Stimulated activated CD8-positive, alpha-beta memory T cell treated with anti-CD3 and anti-CD28 coated beads, Interleukin-4, amount 100 ng/mL, for 48 hours (primary cell): ENCODE measurements at places on chromosomes 6 and 20.

GRCh38 chr6:15926256-15926655 lies 202.6 kb upstream of the MYLIP start:
- DNase-seq, result no peak

GRCh38 chr6:4912559-4912958 lies 91.3 kb downstream of the RPP40 start:
- DNase-seq, result no peak

GRCh38 chr6:20856681-20857288 lies 322.5 kb downstream of the CDKAL1 start:
- DNase-seq, result no peak

DNA sequence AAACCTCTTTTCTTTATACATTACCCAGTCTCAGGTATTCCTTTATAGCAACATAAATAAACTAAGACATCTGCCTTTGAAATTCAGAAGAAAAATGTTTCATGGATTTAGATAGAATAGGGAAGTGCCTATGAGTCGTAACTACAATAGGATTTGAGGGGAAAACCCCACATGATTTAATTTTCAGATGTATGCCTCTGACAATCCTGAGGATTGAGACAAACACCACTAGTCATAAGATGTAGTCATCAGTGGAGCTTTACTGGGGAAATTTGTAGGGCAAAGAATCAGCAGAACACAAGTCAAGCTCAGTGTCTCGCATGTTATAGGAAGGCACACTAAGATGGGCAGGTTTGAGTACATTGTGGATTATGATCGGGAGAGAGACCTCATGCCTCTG lies 566.4 kb downstream of the BMP2 start:
- DNase-seq, result no peak

DNA sequence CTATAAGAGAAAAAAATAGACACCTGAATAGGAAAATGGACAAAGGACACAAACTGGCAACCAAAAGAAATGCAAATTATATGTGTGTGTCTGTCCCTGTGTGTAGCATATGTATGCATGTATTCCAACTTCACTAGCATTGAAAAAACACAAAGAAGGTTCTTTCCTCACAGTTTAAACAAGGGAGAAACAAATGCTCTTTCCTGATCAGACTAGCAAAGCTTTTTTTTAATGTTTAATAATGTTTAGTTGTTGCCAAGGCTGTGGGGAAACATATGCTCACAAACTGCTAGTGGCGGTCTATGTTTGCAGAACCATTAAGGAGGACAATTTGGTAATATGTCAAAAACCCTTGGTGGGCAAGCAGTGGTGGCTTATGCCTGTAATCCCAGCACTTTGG lies 22.4 kb downstream of the SMLR1 start:
- DNase-seq, result no peak

GRCh38 chr6:31737315-31737990 lies 1.1 kb upstream of the CLIC1 start:
- no peak for DNase-seq

DNA sequence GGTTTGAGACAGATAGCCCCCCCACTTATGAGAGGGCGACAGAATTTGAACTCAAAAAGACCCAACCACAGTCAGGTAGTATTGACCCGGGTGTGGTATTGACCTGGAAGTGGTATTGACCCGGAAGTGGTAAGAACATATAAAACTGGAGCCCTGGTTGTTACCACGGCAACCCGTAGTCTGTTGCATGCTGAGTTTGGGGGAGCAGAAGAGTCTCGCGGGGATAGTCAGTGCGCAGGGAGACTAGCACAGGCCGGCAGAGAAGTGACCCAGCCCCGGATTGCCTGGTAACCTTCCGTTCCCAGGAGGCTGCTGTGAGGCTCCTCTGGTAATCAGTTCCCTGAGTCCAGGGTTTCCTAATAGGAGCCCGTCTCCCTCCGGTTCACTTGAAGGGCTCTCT lies 96.2 kb downstream of the SNX5 start:
- DNase-seq, result no peak

- no peak for DNase-seq
These were observed 536.8 kb downstream of the EYS start for GRCh38 chr6:65170273-65170672.

DNA sequence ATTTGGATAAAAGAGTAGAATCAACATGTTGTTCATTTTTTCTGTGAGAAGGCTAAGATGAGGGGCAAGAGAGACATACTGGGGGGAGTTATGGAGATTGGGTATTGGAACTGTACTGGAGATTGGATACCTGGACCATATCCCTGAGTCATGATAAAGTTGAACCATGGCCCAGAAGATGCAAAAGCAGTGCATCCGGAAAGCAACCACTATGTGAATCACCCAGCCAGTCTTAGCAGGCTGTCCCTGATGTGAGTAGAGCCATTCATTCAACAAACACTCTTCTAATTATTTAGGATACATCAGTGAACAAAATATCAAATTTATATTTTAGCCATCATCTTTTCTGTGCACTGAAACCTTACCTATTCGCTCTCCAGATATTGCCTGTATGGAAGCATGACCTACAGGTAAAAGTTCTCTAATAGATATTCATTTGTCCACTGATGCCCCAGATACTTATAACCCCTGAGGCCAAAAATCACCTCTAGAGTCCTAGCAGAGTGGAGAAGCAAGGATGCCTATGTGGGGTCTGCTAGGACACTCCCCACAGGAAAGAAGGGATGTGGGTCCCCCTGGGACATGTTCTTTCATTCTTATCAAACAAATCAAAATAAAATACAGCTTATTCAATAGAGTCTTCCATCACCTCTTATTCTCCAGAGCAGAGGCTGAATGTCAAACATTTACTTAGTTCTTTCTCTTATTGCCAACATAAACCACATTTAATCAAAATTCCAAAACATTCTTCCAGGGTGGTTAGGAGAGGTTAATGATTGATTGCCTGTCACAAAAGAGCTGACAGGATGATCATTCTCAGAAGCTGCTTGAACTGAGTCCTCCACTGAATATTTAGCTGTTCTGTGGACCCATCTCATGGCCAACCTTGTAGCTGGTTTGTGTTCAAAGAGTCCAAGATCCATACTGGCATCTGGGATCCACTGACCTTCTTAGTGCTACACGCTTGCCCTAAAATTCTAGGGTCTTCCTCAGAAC lies 37.0 kb upstream of the PKHD1 start:
- DNase-seq, result no peak

DNA sequence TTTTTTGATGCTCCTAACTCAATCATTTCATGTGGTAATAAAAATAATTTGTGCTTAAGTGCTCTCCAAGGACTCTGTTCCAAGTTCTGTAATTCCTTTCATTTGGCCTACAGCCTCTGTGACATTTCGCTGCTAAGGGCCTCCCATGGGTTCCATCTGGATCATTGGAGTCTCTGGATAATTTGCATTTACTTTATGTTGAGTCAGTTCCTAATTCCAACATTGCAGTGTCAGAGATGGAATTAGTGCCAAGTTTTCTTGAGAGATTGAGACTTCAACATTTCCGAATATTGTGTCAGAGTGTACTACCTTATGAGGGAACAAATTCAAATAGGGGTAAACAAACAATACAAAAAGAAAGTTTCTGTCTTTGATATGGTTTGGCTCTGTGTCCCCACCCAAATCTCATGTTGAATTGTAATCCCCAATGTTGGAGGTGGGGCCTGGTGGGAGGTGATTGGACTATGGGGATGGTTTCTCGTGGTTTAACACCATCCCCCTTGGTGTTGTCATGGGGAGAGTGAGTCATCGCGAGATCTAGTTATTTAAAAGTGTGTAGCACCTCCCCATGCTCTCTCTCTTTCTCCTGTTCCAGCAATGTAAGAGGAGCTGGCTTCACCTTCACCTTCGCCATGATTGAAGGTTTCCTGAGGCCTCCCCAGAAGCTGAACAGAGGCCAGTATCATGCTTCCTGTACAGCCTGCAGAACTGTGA lies 244.1 kb upstream of the TBX18 start:
- no peak for DNase-seq

- DNase-seq, result no peak
These were observed 35.3 kb downstream of the CD24 start for GRCh38 chr6:106939208-106939607.

DNA sequence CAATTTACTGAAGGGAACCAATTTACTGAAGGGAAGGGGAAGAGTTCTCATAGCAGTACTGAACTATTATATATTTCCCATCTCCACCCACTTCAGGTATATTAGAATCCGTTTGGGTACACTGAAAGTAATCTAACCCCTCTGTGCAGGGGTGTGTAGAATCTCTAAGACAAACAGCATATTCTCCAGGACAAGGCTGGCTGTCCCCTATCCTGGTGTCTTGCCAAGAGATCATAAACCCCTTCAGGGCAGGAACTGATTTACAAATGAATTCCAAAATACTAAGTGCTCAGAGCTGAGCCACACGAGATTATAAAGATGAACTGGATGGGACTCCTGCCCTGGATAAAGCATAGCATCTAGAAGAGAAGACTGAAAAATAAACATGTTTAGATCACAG lies 9.2 kb downstream of the ASF1A start:
- no peak for DNase-seq

DNA sequence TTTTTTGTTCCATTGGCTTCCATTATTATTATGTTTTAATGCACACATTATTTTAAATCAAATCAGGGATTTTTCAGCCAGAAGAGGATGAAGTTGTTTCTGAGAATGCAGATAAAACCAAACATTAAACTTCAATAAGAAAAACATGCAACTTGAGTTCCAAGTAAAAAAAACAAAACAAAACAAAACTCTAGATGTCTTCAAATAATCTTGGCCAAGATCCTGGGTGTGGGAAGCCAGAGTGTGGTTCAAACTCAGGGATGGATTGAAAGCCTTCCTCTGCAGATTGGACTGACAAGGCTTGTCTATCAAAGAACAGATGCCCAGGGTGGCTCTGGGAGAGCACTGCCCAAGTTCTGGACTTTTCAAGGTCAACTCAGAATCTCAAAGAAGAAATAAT lies 134.1 kb downstream of the LCA5 start:
- no peak for DNase-seq

DNA sequence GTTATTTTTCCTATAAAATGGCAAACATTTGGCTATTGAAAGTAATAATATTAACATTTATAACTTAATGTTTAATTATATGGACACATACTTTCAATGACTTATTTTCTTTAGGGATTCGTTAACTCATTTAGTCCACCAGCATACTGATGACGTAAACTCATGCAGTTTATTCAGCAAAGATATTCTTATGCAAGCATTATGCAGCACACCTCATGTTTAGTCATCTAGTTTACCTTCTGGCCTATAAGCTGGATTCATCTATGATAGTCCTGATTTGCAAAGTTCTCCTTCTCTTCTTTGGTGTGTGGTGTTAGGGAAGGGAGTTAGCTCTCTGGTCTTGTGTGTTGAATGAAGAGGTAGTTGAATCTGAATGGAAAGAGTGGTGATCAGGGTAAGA lies 60.0 kb downstream of the OR2J2 start:
- DNase-seq, result no peak

DNA sequence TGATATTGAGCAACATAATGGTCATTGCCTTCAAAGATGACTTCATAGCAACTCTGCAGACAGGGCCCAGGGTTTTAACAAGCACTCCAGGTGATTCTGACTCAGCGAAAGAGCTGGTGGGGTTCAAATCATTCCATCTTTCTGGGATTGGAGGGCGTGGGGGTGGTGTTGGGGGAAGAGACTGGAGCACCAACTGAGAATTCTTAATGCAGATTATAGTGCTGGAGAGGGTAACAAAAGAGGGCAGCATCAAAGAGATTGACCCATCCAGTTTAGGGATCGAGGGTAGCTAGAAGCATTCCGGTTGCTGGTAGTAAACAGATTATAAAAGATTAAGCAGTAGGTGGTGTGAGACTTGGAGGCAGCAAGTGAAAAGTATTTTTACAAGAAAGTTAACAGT lies 15.9 kb downstream of the PFDN4 start:
- DNase-seq, result no peak

GRCh38 chr20:61801065-61801360 lies 264.7 kb downstream of the TAF4 start:
- no peak for DNase-seq

DNA sequence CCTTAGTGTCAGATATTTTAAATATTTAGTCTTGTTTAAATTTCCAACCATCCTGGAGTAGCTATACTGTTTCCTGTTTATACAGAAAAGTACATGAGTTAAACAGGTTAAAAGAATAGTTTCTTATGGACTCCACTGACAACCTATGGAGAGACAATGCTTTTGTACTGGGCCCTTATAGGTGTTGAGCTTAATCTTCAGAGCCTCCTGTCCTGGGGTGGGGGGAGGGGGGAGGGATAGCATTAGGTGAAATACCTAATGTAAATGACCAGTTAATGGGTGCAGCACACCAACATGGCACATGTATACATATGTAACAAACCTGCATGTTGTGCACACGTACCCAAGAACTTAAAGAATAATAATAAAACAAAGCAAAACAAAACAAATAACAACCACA lies 322.9 kb downstream of the GRIK2 start:
- no peak for DNase-seq

DNA sequence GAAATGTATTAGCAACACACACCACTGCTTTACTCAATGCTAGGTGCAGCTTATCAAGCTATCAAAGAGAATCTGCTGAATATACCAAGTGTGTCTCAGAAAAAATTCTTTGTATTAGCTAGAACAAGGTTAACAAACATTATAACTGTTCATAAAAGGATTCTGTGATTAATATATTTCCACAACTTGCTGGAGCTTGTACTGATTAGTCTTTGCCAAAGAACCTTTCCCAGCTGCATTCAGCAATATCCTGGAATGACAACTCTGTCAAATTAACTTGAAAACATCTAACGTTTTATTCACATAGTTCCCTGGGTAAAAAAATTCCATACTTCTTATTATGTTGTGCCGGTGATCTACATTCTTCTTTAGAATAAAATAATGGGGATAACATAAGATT lies 252.7 kb downstream of the FOXC1 start:
- DNase-seq, result no peak

DNA sequence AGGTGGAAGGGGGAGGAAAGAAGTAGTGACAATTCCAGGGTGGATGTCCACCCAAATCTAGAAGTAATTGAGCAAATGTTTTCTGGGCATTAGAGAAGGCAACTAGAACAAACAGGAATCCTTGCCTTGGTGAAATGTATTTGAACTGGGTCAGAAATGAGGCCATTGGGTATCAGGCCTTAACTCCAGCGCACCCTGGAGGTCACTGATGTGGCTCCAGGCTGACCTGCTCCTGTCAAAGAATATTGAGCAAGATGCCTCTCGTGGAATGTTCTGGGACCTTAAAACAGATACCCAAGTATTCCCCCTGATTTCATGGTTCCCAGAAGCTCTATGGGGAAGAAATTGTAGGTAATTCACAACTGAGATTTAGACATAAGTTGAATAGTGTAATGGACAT lies 6.9 kb downstream of the HLA-DPB1 start:
- DNase-seq, result no peak
